ENCODE measurements at places on chromosomes 1 and 21.
A peak's percentile ranks its signal among the peaks of the same experiment; 100 is the strongest.

- DNase-seq, result peak; percentile 10
Measured at GRCh38 chr1:88910401-88910800, 19.0 kb upstream of the GTF2B start.

DNA sequence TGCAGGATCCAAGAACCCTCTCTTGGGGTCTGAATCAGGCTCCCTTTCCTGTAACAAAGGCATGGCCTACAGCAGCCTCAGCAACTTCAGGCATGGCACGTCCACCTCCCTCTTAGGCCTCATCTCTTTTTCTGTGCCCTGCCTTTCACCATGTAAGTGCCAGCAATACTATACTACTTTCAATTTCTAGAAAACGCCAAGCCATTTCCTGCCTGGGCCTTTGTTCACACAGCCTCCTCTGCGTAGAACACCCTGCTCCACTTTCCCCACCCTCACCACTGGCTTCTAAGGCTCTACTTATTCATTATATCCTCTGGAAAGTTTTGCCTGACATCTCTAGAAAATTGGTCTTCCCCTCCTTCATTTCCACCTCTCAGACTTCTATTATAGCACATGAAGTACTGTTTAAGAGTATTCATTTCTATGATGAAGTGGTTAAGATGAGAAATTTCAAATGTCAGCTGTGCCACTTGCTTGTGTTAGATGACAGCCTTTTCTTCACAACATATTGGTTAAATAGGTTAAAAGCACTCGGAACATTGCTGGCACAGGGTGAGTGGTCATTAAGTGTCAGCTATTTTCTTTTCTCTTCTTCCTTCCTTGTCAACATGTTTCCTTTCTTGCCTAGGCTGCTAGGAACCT lies 41.6 kb upstream of the VWA5B1 start:
- no peak for DNase-seq

- no peak for DNase-seq
Measured at GRCh38 chr1:33622757-33623156, 150.3 kb downstream of the ZSCAN20 start.

- DNase-seq, result no peak
Measured at GRCh38 chr1:12531179-12531499, 86.9 kb downstream of the DHRS3 start.

GRCh38 chr1:156912310-156912709 lies 8.1 kb upstream of the LRRC71 start:
- no peak for DNase-seq

DNA sequence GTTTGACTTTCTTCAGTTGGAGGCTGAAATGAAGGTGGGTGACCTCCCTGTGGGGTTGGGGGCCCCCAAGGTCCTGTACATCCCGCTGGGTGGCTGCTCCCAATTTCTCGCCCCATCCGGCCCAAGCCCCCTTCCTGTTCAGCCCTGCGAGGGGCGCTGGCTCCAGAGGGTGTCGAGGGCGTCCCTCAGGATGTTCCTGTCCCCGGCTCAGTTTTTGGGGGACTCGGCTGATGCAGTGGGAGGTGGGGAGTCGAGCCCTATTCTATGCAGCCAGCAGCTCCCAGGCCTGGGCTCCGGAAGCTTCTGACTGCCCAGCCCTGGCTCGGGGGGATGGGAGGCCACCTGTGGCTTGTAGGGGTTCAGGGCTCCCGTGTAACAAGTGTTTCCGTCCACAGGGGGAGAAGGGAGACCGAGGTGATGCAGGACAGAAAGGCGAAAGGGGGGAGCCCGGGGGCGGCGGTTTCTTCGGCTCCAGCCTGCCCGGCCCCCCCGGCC lies 38.2 kb downstream of the SLC19A1 start:
- DNase-seq, result no peak

DNA sequence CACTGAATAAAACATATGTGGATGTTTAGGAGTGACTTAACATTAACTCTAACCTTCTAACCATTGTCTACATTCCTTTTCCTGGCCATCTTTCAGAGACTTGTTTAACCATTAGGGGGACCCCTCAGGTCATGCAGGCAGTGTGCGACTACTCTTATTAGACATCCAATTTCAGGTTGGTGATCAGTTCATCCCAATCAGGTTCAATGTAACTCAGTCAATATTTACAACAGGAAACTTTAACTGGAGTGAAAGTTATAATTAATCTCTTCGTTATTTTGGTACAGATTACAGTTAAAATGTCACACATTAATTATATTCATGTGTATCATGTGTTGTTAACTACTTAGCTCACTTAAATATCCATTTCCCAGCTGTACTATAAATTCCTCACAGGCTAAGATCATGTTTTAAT lies 68.8 kb upstream of the RGS1 start:
- no peak for DNase-seq

DNA sequence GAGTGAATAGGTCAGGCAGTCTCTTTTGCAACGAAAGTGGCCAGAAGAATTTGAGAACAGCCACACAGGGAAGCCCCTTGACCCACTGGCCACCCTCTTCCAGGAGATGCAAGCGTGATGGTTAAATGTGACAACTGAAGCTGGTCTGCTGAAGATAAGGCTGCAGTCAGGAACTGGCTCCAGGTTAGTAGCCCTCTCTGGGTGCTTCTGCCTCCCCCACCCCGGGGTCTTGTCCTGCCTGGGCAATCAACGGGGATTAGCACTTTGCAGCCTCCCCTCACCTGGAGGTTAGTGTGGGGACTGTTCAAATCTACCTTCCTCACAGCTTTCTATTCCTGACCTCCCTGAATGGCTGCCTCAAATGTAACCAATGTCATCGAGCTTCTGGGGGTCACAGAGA lies 125.9 kb downstream of the PLXNA2 start:
- no peak for DNase-seq

- peak; percentile 60 for DNase-seq
Measured at GRCh38 chr1:180614730-180615129, 17.1 kb upstream of the XPR1 start.

DNA sequence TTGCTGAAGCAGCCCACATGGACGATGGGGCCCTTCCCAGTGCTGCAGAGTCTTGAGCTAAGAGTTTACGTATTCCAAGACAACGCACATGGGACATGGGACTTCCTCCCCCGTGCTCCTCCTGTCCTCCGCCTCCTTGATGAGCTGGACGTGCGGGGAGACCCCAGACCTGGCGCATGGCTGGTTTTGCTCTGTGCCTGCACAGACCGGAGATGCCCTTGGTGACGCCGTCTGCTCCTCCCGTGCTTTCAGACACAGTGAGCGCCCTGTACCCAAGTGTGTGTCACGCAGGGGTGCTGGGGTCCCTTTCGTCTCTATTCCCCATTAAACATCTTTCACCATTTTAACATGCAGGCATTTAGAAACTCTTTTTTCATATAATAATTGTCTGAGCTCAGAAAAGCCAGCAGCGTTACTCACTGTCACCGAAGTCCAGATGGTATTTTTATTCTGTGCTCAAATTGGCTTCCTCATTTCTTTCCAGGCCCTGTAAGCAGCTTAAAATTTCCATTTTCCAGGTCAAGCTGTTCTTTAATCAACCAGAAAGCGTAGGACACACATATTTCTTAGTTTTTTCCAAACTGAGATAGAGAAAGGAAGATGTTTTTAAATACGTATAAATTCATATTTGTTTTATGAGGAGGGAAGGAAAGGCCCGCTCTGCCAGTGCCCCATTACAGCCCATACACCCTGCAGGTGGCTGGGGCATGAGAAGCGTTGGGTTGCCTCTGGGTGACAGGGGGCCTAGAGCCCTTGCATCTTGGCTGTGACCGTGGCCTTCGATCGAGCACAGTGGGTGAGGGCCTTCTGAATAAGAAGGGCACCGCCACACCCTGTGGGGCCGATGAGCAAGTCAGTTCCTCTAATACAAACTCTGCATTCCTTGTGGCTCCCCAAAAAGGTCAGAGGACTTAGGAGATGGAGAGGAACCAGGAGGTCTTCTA lies 17.9 kb upstream of the ZBTB21 start:
- no peak for DNase-seq

GRCh38 chr1:165527251-165528007 lies 16.4 kb upstream of the LRRC52 start:
- no peak for DNase-seq

GRCh38 chr21:32728848-32729247 lies 1.0 kb upstream of the SYNJ1 start:
- DNase-seq, result no peak

GRCh38 chr1:62841587-62842169 lies 57.7 kb downstream of the ATG4C start:
- DNase-seq, result no peak

DNA sequence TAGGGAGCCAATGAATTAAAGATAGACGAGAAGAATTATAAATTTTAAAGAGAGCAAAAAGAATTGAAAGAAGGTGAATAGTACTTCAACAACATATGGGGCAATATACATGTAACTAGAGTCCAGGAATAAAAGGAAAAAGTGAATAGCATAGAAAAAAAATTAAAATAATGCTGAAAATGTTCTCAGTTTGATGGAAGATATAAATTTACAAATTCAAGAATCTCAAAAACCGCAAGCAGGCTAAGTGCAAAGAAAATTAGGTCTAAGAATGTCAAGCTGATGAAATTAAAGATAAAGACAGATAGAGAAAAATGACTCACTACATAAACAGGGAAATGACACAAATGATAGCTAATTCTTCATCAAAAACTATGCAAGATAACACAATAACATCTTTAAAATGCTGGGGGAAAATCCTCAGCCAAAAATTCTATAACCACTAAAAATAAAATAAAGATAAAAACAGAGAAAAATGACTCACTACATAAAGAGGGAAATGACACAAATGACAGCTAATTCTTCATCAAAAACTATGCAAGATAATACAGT lies 326.3 kb downstream of the TBX15 start:
- DNase-seq, result no peak

GRCh38 chr1:32895325-32896215 lies 5.6 kb downstream of the TMEM54 start:
- DNase-seq, result no peak

GRCh38 chr1:39283858-39284257 lies 79.4 kb downstream of the MACF1 start:
- DNase-seq, result no peak

GRCh38 chr1:31621498-31621820 lies 4.0 kb downstream of the HCRTR1 start:
- no peak for DNase-seq

DNA sequence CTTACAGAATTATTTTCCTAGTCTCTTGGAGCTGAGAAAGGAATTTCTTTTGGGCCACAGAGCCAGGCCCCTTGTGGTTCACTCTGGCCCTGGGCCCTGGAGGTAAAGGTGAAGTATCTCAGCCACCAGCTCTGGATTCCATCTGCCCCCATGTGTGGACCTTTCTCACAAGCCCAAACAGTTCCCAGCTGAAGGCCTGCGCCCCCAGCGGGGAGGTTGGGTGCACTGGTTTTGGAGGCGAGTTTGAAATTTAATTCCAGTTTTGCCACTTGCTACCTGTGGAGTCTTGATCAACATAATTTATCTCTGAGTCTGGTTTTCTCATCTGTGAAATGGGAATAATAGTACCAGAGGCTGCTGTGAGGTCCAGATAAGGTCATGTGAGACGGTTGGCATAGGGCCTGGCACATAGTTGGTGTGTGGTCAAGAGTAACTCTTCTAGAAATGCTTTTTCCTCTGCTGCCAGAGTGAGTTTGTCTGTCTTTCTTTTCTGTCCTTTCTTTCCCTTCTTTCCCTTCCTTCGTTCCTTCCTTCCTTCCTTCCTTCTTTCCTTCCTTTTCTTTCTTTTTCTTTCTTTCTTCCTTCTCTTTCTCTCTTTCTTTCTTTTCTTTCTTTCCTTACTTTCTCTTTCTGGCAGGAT lies 6.1 kb downstream of the AGTRAP start:
- no peak for DNase-seq

DNA sequence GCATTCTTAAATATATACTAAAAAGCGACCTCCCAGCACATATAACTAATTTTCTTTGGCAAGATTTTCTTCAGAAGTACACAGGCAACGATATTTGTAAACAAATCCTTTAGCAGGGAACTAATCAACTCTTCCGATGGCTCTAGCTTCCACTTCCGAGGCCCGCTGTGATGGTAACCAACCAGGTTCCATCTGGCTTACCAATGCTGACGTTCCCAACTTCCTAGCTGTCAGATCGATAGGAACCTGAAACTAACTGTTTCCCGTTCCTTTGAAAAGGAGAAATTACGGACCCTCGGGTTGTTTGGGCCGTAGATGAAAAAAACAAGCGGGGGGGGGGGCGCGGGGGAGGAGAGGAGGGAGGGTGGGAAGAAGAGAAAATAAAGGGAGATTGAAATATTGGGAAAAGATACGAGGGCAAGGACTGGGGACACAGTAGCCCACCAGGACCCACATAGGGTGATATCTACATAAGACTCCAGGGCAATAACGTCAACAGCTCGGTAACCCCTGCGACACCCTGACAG lies 513 bp downstream of the GTF2B start:
- DNase-seq, result no peak

- no peak for DNase-seq
Measured at GRCh38 chr1:238752327-238752726, 634.0 kb upstream of the CHRM3 start.

DNA sequence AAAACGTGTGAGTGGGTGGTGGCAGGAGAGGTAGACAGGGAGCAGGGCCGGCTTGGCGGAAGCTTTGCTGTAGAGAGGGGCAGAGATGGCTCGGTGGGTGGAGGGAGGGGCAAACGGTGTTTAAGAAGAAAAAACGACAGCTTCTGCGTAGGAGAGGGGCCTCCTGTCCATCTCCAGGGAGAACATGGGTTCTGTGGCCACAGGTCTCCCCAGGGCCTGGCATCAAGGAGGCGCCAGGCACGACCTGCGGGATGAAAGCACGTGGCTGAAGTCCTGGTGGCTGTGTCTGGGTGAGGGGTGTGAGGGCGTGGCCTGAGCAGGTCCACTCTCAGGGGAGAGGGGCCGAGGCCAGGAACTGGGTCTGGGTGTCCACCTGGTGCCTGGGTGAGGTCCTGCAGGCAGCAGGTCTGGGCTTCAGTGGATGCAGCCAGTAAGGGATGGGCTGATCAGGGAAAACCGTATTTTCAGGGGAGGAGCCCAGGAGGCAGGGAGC lies 940 bp upstream of the PRKCZ start:
- no peak for DNase-seq

DNA sequence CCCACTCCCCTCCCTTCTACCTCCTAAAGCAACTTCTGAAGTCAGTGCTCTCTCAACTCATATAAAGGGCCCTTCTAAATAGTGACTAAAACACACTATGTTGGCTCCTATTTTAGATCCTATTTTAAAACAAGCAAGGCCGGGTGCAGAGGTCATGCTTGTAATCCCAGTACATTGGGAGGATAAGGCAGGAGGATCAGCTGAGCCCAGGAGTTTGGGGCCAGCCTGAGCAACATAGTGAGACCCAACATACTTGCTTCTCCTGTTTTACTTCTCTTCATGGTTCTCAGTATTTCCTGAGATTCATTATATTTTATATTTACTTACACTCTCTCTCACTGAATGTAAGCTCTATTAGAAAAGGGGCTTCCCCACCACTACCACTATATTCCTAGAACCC lies 42.5 kb downstream of the LUZP1 start:
- no peak for DNase-seq

Data from epithelial cell of prostate (primary cell).